ENCODE measurements at places on chromosomes 5 and 9.
A peak's percentile ranks its signal among the peaks of the same experiment; 100 is the strongest.

DNA sequence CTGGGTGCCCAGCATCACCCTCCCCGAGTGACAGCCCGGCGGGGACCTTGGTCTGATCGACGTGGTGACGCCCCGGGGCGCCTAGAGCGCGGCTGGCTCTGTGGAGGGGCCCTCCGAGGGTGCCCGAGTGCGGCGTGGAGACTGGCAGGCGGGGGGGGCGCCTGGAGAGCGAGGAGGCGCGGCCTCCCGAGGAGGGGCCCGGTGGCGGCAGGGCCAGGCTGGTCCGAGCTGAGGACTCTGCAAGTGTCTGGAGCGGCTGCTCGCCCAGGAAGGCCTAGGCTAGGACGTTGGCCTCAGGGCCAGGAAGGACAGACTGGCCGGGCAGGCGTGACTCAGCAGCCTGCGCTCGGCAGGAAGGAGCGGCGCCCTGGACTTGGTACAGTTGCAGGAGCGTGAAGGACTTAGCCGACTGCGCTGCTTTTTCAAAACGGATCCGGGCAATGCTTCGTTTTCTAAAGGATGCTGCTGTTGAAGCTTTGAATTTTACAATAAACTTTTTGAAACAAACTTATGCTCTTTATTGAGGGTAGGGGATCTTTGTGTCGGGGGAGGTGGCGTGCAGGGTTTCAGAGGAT lies 1.3 kb downstream of the GADD45G start:
- peak; percentile 50 for DNase-seq

DNA sequence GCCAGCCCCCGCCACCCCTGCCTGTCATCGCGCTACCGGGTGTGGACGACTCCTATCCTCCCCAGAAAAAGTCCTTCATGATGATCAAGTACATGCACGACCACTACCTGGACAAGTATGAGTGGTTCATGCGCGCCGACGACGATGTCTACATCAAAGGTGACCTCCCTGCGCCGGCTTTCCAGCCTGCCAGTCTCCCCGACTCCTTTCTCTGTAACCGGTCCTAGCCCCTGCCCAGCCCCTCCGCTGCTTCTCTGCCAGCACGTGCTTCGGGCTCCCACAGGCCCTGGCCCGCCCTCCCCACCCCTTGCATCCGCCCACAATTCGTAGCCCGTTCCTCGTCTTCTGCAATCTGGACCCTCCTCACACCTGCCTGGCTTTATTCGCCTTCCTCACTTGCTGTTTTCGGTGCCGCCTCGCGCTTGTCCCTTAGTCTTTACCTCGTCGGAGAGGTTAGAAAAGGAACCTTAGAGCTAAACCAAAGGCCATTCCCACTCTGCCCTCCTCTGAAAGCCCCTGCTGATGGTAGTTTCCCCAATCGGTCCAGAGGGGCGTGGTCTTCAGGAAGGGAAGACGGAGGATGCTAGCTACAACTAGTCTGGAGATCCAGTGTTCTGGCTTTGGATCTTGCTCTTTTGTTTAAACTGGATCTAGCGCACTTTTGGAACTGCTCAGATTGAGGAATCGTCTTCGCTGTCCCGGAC lies 1.4 kb downstream of the CHSY3 start:
- DNase-seq, result peak; percentile 3

GRCh38 chr5:7802855-7803254 lies 48.1 kb downstream of the CFAP90 start:
- DNase-seq, result no peak

DNA sequence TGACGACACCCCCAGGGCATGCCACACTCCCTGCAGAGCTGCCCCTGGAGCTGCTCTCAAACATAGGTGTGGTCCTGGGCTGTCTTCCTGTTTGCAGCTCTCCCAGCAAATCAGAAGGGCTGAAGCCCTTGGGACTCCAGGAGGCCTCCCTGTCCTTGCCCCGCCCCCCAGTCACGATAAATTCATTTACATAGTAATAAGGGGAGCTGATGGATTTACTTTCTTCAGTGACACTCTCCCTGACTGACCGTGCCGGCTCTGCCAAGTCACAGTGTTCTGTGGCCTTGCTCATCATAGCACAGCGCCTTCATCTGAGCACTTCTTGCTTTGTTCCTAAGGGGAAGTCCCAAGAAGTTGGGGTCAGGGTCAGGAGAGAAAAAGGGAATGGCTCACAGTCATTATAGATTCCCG lies 121.4 kb downstream of the ENC1 start:
- DNase-seq, result no peak

GRCh38 chr5:72848474-72849428 lies 32.3 kb downstream of the TNPO1 start:
- peak; percentile 62 for DNase-seq

GRCh38 chr5:153938191-153938842 lies 100.4 kb downstream of the FAM114A2 start:
- DNase-seq, result no peak

DNA sequence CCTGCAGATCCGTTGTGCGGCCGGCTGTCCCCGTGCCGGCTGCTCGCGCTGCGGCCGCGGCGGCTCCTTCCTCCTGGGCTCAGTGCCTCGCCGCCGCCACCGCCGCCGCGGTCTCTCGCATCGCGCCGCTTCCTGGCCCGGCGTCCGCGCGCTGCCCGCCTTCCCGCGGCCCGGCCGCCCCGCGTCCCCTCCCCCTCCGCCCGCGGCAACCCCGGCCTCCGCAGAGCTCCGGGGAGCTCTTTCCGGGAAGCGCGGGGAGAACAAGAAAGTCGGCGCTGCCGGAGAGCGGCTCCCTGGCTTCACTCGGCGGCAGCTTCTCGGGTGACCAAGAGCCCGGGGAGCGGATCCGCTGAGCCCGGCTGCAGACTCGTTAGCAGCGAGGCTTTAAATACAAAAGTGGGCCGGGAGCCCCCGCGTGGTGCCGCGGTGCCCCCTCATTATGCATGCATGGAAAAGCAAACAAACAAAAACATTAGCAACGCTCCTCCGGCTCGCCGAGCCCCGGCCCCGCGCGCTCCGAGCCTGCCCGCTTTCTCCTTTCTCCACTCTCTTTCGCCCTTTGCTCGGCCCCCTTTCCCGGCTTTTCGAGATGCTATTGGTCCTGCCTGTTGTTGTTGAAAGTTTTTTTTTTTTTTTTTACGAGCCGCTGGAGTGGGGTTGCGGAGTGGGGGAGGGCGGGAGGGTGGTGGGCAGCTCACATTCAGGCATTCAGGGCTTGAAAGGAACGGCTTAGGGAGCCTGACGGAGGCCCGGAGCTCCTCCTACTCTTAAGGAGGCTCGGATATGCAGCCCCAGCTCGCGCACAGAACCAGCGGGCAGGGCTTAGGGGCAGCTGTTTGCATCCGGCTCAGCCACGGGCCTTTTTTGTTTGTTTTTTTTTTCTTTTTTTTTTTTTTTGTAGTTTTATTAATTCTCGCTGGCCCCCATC lies at the start of gene GAS1:
Gene GAS1 (minus strand): TSS at position 361 of the 928 bp plus-strand sequence. CDS start 727 bp downstream, outside the sequence.
- peak; percentile 62 for DNase-seq

DNA sequence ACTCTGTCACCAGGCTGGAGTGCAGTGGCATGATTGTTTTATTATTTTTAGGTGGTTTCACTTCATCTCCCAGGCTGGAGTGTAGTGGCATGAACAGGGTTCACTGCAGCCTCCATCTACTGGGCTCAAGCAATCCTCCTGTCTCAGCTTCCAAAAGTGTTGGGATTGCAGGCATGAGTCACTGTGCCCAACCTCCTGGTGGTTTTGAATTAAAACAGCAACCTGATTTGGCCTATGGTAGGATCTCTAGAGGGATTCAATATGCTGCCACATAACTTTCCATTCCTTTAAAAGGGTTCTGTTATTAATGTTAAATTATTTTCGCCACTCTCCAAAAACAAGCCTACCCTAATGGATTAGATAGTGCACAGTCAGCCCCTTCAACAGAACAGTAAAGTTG lies 9.9 kb upstream of the HSPA4 start:
- no peak for DNase-seq

DNA sequence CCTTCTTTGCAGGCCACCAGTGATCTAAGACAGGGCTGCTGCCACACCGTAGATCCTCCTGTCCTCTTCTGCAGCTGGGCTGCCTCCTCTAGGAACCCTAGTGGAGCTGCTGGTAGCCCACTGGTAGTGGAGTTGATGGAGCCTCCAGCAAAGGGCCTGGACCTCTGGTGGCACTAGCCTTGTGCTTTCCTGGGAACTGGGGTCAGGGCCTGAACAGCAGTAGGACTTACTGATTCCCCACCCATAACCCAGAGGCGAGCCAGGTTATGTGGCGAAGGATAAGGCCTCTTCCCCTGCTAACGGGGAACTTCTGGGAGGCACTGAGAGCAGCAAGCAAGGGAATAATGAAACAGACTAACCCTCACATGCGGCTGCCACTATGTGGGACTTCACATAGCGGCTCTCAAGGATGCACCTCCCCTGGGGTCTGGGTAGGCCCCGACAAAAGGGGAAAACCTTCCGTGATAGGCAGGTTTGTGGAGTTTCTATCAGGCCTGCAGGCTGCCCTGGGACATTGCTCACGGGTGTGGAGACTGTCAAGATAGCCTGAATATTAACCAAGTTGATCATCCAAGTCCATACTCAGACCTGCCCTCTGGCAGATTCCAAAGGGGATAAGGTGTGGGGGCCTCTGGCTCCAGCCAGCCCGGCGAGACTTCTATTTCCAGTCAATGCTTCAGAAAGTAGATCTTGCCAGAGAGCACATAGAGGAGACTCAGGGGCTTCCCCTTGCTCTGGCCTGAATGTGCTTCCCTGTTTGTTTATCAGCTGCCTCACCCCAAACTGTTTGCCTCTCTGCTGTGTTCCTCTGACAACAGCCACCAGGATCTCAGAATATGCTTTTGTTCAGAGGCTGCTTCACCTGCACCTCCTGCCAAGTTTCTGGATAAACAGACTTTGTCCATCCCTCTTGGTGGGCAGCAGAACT lies 7.4 kb downstream of the SLC22A4 start:
- DNase-seq, result no peak

GRCh38 chr5:149271716-149272563 lies at the start of gene AFAP1L1:
Gene AFAP1L1 (plus strand): TSS chr5:149271859. CDS start chr5:149271969, 110 bp downstream.
- DNase-seq, result peak; percentile 28

DNA sequence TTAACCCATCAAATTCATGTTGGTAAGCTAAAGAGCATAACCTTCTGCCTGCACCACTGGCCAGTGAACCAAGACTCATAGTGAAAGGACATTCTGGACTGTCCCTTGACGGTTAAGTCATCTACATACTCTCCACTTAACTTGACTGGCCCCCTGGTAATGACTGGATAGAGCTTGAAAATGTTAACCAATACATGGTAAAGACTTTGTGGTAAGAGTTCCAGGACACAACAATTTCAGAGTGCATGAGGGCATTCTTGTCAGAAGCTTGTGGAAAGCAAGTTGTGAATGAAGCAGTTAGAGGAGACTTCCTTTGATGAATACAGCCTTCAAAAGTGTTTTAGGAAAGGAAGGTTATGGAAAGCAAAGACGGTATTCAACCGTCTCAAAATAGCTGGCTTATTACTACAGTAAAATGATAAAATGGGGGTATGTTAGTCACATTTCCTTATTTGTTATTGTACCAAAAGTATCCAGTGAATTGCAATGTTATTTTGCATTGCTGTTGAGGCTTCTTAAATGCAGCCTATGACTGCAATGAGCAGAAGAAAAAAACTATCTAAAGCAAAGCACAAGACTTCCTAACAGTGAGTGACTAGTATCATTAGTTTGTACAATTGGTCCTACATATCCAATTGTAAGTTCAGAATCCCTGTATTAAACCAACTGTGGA lies 47.2 kb upstream of the DAB2 start:
- DNase-seq, result no peak

GRCh38 chr5:98727686-98728085 lies 45.8 kb upstream of the RGMB start:
- no peak for DNase-seq

GRCh38 chr9:127865645-127866464 lies 11.4 kb upstream of the ENG start:
- no peak for DNase-seq

- DNase-seq, result no peak
Measured at GRCh38 chr5:31285025-31285424, 91.5 kb downstream of the CDH6 start.

DNA sequence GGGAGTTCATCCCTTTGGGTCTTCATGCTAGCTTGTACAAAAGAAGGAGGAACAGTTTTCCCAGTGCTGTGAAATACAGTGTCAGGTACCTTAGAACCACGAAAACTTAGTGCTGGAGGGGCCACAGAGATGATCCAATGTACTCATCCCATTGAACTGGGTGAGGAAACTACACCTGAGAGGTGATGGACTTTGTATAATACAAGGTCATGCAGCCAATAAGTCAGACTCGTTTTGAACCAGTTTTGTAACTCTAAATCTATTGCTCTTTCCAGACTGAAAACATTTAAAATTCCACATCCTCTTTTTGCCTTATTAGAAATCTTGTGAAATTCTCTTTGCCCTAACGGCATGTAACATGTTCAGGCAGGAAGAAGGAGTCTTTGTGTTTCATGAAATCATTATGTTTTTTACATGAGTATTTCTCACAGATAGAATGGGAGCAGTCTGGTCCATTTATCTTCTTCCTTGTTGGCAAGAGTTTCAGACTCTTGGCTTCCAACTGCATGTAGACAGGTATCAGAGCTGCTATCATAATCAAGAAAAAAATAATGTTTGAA lies 146.8 kb upstream of the FBXL7 start:
- no peak for DNase-seq

DNA sequence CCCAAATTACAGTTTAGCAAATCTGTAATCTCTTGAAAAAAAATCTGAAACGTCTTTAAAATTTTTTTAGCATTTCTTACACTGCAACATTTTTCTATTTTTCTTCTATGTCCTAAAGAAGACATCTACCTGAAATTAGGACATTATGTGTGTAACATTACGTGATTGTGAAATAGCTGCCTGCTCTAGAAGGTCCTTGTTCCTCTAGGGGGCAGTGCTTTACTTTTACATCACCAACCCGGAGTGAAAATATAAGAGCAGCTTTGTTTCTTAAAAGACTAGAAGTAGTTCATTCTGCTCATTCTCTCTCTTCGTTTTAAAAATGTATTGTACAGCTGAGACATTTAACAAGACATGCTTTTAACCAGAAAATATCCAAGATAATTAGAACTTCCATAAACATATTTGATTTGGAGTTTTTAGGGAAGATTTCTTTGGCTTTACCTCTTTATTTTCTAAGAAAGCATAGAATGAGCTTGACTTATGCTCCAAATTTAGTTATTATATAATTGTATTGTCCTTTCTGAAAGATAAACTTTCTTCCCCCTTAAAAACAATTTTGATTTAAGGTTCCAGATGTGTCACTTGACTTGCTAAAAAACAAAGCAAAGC lies 48.1 kb upstream of the RIOK2 start:
- DNase-seq, result peak; percentile 13

GRCh38 chr9:6368831-6369230 lies 40.7 kb downstream of the TPD52L3 start:
- no peak for DNase-seq

- no peak for DNase-seq
Measured at GRCh38 chr9:35679766-35680330, 6.1 kb downstream of the CA9 start.

- peak; percentile 26 for DNase-seq
Measured at GRCh38 chr9:134689321-134690181, 47.9 kb downstream of the COL5A1 start.

DNA sequence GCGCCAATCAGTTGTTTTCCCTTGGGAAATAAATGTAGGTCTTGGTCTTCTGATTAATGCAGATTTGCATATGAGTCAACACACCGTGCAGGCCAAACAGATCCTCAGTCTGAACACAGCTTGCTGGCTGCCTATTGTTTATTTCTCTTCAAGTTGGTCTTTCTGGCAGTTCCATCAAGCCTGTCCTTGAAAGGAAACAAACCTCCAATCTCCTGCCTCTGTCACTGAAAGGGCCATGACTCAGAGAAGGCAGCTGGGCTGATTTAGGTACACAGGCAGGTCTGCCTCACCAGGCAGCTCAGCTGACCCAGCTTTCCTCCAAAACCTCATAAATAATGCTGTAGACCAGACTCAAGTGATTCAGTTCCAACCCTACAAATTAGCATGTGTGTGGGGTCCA lies 175.9 kb downstream of the MAN2A1 start:
- DNase-seq, result no peak

GRCh38 chr9:31032206-31032605 lies 1352.2 kb upstream of the ACO1 start:
- DNase-seq, result no peak

Data from stimulated activated naive CD8-positive, alpha-beta T cell treated with anti-CD3 and anti-CD28 coated beads, Interleukin-15, Interleukin-2, amounts not matched to agents 100 U/mL and 50 U/mL, for 24 hours (primary cell).